ENCODE measurements at places on chromosomes 1 and 21.

DNA sequence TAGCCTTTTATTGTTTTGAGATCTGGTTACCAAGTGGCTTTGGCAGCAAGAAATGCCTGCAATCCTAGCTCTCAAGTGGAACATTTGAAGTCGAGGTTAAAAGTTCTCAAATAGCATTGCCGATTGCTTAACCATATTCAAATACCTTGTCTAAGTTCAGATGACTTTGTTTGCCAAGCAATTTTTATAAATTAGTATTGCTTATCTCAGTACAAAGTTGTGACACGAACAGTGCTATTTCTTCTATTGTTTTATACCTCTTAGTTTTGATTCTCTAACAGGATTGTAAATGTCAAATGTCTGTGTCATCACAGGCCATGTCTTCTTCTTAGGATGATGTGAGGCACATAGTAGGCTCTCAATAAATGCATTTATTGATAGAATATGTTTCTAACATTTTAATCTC lies 633.3 kb downstream of the PTPRC start:
- DNase-seq: no peak

- no peak for DNase-seq
These were observed 102.4 kb upstream of the ETV3 start for GRCh38 chr1:157240495-157241184.

GRCh38 chr21:19340303-19340702 lies 936.7 kb upstream of the TMPRSS15 start:
- no peak for DNase-seq

- no peak for DNase-seq
These were observed 999.5 kb downstream of the NCAM2 start for GRCh38 chr21:21997390-21998333.

GRCh38 chr21:45578176-45578801 lies 36.0 kb upstream of the SLC19A1 start:
- DNase-seq: no peak

- no peak for DNase-seq
These were observed 279.5 kb downstream of the DSCAM start for GRCh38 chr21:40567501-40567900.

GRCh38 chr1:151024540-151025146 lies 11.7 kb upstream of the BNIPL start:
- DNase-seq: peak; percentile 71
